ENCODE measurements at places on chromosomes 6 and 20.

DNA sequence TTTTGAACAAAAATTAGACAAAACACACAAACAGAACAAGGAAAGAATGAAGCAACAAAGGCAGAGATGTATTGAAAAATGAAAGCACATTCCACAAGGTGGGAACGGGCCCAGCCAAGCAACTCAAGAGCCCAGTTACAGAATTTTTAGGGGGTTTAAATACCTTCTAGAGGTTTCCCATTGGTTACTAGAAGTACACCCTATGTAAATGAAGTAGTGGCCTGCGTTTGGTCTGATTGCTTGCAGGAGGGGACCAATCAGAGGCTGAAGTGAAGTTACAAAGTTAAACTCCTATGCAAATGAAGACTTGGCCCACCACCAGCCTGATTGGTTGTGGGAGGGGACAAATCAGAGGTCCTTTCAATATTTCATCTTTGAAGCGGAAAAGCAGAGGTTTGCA is 593.7 kb upstream of the MMS22L start:
- DNase-seq, result no peak

- DNase-seq, result no peak
These were observed 761.3 kb downstream of the HDGFL1 start for GRCh38 chr6:23330632-23331031.

- DNase-seq, result no peak
These were observed 1463.0 kb downstream of the HACE1 start for GRCh38 chr6:103396768-103397167.

DNA sequence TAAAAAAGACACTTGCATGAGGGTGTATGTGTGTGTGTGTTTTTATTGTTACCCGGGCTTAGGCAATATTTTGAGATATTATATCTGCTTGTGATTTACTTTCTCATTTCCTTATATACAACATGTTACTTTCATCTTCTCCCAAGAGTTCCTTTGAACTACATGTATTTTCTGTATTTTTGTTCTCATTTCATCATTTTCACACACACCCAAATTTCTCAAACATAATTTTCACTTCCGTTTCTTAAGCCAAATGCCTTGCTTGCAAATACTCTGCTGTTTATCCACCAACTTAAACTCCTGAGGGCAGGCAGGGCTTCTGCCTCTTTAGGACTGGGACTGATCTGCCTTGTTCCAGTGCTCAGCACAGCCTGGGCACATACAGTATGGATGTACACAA is 69.3 kb upstream of the FYN start:
- no peak for DNase-seq

- DNase-seq, result no peak
These were observed 86.5 kb downstream of the BANF2 start for GRCh38 chr20:17786221-17786718.

GRCh38 chr6:96522465-96523009 is 931 bp downstream of the UFL1 start:
- no peak for DNase-seq

- DNase-seq, result no peak
These were observed 9.3 kb downstream of the SDHAF4 start for GRCh38 chr6:70575899-70576495.

DNA sequence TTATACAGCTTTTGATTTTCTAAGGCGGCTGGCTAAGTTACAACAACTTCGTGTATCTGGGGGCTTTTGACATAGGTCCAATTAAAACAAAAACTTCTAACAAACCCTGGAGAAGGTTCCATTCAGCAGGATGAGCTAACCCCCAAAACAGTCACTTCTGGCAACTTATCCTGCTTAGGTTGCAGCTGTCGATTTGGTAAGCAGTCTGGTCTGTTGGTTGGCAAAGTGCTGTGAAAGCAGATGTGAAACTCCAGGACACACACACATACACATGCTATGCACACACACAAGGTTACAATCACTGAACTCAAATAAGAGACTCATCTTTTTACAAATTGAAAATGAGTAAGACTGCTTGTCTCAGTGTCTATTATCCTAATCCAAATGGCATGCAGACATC is 119.0 kb upstream of the STMND1 start:
- no peak for DNase-seq

DNA sequence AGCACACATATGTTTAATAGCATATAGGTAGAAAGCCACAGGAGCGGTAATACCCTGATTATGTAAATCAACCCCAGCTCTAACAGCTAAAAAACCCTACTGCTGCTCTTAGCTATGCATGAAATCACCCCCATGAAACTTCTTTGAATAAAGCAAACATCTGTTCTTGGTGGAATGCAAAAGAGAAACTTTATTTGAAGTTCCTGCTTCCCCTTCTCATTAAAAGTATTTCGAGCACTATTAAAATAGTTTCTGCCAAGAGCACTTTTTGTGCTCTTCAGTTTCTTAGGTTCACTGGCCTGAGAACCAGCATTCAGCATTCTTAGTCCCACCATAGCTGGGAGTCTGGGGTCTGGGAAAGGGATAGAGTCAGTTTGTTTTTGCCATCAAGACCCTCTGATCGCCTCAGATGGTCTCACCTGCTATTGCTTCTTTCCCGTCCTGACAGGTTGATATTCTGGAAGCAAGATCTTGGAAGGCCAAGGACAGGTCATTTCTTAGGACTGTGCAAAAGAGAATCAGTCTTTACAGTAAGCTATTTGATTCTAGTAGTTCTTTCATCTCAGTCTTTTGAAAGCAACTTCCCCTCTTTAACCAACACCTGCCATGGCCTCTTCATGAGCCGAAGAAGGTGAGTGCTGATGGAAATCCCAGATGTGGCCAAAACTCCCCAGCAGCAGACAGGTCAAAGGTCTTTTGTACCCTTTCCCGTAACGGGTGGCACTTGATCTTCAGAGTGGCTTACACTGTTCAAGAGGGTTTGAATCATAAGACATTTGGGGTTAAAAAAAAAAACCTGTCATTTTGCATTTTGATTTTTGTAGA is 76.5 kb upstream of the TMEM170B start:
- no peak for DNase-seq

Data from activated CD8-positive, alpha-beta memory T cell treated with anti-CD3 and anti-CD28 coated beads, Interleukin-2, amount 50 U/mL, for 4 hours (primary cell).